ENCODE measurements at places on chromosomes 7 and 10.

GRCh38 chr10:117899181-117899683 lies 147.5 kb downstream of the RAB11FIP2 start:
- DNase-seq = no peak

- no peak for DNase-seq
These were observed 183.1 kb upstream of the SEMA3E start for GRCh38 chr7:83832009-83832408.

DNA sequence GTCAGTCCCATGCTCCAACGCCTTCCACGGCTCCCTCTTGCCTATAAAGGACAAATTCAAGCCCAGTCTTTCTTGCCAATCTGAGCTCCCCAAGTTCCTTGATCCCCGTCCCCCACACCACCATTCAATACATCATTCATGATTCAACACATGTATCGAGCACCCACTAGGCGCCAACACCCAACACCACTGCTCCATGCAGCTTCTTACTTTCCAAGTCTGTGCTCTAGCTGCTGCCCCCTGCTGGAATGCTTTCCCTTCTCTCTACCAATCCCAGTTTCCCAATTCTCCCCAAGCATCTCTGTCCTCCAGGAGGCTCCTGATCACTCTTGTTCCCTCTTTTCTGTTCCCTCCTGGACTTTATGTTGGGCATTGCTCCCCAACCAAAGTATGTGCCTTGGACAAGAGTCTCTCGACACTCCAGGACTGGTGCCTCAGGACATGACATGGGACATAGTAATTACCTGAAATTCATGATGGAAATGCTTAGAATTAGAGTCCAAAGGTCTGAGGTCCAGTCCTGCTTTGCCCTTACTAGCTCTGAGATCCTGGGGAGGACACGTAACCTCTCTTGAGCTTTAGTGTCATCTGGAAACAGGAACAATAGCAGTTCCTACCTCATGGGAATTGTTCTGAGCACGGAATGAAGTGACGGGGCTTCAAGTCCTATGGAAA lies 172.7 kb downstream of the NEURL1 start:
- DNase-seq = no peak

GRCh38 chr7:108211382-108212201 lies 81.4 kb upstream of the LAMB4 start:
- no peak for DNase-seq

DNA sequence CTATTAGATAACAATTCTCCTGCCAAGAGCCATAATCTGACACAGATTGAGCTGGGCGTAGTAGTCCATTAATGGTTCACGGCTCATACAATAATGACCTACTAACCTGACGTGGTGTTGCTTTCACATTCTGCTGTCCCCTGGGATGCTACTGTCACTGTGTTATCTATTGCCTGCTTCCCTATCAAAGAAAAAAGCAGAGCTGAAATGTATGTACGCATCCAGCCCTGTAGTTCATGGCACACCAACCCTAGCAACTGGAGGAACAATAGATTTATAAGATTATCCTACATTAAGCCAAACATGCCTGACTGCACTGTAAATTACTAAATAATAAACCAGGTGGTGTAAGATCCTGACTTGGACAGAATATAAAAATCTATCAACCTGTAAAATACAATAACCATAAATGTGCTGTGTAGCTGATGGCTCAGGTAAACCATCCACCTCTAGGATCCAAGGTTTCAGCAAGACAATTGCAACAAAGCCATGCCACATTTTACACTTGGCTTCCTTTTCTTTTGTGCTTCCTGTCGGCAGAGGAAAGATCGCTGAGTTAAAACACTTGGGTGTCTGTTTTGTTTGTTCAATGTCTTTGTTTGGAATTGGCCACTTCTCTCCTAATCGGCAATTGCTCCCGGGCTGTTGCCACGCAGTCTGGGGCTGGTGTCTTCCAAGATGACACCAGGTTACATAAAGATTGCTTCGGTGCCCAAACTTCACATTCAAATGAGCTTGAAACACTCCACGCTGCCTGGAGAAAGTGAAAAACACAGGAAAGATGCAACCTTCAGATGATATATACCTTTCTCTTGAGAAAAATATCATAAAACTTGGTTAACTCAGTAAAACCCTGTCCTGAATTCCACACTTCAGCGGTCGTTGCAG lies 143.9 kb upstream of the MGMT start:
- no peak for DNase-seq

DNA sequence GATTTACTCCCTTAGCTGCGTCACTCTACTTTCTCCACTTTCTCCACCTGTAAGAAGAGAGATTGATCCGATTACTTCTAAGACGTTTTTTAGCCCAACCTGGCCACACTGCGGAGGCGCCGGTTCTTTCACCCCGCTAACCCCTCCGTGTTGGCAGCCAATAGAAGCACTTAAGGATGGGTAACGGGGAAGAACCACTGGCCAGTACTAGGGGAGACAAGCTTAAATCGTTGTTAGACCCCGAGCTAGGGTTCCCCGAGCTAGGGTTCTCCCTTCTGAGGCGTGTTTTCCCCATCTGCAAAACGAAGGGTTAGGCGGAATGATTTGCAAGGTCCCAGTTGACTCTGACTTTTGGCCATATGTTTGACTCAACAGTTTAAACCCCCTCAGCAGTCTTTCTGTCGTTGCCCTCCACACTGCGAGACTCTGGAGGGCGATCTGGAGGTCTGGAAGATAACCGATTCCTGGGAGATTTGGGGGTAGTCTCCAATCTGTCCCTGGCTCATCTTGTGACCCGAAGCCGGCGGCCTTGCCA lies 644 bp downstream of the UMAD1 start:
- peak; percentile 56 for DNase-seq

DNA sequence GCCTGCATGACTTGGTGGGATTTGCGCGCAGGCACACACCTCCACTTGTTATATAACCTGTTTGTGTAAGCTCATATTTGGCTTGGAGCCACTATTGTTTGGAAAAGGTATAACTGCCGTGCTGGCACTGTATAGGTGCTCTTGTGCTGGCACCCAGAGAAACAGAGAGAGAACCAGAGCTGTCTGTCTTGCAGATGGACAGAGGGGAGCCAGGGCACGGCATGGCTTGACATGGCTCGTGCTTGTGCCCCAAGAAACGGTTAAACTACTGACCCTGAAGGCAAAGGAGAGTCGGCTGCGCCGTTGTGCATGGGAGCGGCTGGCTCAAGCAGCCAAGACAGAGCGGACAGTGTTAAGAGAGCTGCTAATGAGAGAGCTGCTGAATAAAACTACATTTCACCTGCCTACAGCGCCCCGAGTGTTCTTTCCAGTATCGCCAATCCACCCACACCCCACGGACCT lies 23.2 kb downstream of the RAPGEF5 start:
- no peak for DNase-seq

DNA sequence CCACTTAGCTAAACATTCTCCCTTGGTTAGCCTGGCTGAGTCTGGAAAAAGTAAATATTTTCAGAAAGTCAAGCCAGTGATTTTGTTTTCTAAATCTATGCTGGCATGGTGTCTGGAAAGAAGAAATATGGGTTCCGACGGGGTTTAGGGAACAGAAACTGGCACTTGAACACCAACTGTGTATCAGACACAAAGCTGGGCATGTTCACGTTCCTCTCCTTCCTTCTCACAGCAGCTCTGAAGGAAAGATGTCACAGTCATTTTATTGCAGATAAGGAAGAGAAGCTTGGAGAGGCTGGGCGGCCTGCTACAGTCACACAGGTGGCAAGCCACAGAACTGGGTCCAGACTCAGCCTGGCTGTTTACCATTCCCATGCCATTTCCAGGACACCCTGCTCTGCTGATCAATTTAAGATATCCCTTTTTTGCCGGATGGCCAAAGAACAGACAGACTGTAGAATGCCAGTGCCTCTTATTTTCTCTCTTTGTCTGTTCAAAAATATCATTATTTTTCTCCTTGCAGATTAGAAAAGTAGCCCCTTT lies 118.8 kb downstream of the HERPUD2 start:
- DNase-seq = no peak

GRCh38 chr7:78499283-78499682 lies 700.7 kb downstream of the PHTF2 start:
- DNase-seq = no peak

GRCh38 chr10:89419548-89419947 lies 5.2 kb downstream of the IFIT5 start:
- DNase-seq = no peak

GRCh38 chr7:107854454-107854853 lies 36.5 kb upstream of the DLD start:
- no peak for DNase-seq

GRCh38 chr7:88226886-88227516 lies 7.2 kb upstream of the SRI start:
- no peak for DNase-seq

GRCh38 chr7:86094166-86094669 lies 549.5 kb upstream of the GRM3 start:
- DNase-seq = no peak

- no peak for DNase-seq
These were observed 5.8 kb downstream of the ACSL5 start for GRCh38 chr10:112379635-112380296.

- no peak for DNase-seq
These were observed 3.0 kb upstream of the HOXA2 start for GRCh38 chr7:27105301-27106031.

All from GF-D8 (cell line).